T-helper 17 cell (primary cell): ENCODE measurements at places on chromosomes 2 and 18. TPM values are rescaled to one million over a fixed set of nuclear protein-coding genes. Genes with fewer than 3 reads are reported as not detected.

GNLY gene
- total RNA-seq: 14.8 TPM

AQP12B gene
- not detected for total RNA-seq

IL1RL1 gene
- 0.60 TPM for total RNA-seq

TMEM163 gene
- total RNA-seq: 0.57 TPM

FSHR gene
- total RNA-seq: not detected

L3MBTL4 gene
- total RNA-seq: 0.80 TPM

ADCYAP1 gene
- total RNA-seq: not detected

MC4R gene
- not detected for total RNA-seq

DSC2 gene
- 0.05 TPM for total RNA-seq

SH3RF3 gene
- total RNA-seq: 0.16 TPM

- peak; percentile 41 for DNase-seq
- peaks cover 9% of the 10 kb centered on the region for H3K36me3 ChIP-seq
- H3K4me3 ChIP-seq: peak overlapping the region; percentile 60
- peaks cover 5% of the 10 kb centered on the region for H3K4me1 ChIP-seq
- H3K27me3 ChIP-seq: no peaks in the 10 kb centered on the region
- H3K27ac ChIP-seq: no peak overlapping the region
These were observed 59.6 kb downstream of the SP110 start for GRCh38 chr2:230160112-230160660.

- H3K36me3 ChIP-seq: peaks cover 2% of the 10 kb centered on the region
- no peak within 1 kb of the TSS for H3K4me3 ChIP-seq
- no peak within 1 kb of the TSS for H3K27ac ChIP-seq
- H3K27me3 ChIP-seq: peaks cover 37% of the 10 kb centered on the region
These were observed at the start of gene EFEMP1 for GRCh38 chr2:55923091-55923981. Gene EFEMP1 (minus strand): TSS chr2:55923782. CDS start chr2:55922440, 1,342 bp downstream.

DNA sequence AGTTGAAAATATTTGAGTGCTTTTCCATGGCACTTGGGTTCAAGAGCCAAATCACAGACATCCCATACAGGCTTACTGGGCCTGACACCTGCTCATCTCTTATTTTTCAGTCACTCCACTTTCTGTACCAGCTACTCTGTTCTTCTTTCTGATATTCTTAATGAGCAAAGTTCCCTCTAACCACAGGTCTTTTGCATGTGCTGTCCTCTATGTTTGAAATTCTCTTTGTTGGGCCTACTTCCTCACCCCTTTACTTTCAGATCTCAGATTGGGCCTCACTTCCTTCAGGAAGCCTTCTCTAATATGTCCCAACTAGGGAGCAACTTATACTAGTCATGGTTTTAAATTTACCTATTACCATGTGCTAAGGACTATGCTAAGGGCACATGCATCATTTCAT, 81.8 kb upstream of the RBMS1 start:
- no peaks in the 10 kb centered on the region for H3K4me1 ChIP-seq
- H3K36me3 ChIP-seq: no peaks in the 10 kb centered on the region
- no peak for DNase-seq
- no peaks in the 10 kb centered on the region for H3K27me3 ChIP-seq
- H3K27ac ChIP-seq: no peak overlapping the region

- DNase-seq: no peak
- no peak overlapping the region for H3K4me3 ChIP-seq
- H3K27me3 ChIP-seq: no peaks in the 10 kb centered on the region
- peaks cover 4% of the 10 kb centered on the region for H3K36me3 ChIP-seq
These were observed 447.2 kb upstream of the TNP1 start for GRCh38 chr2:217307023-217307422.

DNA sequence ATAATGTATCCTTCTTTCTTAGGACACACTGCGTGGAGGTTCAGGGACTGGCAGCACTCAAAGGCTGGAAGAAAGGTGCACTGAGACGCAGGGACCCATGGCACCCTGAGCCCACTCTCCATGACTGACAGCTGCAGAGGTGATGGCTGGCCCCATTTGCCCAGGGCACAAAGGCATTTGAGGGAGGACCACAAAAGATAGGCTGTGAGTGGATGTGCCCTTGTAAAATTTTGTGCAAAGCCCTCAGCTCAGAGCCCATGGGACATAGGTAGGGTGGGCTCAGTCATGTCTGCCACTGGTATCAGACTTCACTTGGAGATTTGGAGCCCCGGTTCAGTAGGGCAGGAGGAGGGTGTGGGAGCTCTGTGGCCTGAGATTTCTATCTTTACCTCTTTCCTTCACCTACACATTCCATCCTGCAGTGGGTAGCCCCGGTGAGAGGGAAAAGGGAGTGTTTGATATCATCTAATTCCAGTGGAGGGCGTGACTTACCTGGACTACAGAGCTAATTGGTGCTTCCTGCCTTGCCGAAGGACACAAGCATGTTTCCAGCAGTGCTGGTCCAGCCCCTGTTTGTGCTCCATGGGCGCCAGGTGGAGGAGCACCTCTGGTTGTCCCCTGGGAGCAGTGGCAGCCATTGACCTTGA, 312.2 kb downstream of the EN1 start:
- no peaks in the 10 kb centered on the region for H3K36me3 ChIP-seq
- no peaks in the 10 kb centered on the region for H3K4me1 ChIP-seq
- no peak for DNase-seq
- peaks cover 14% of the 10 kb centered on the region for H3K27me3 ChIP-seq
- H3K27ac ChIP-seq: no peak overlapping the region
- H3K4me3 ChIP-seq: no peak overlapping the region

GRCh38 chr2:70893186-70893585, 42.5 kb upstream of the ATP6V1B1 start:
- H3K4me1 ChIP-seq: peaks cover 25% of the 10 kb centered on the region
- DNase-seq: no peak
- H3K4me3 ChIP-seq: no peak overlapping the region
- H3K27me3 ChIP-seq: peaks cover 97% of the 10 kb centered on the region
- H3K27ac ChIP-seq: peak overlapping the region; percentile 41
- peaks cover 17% of the 10 kb centered on the region for H3K36me3 ChIP-seq

DNA sequence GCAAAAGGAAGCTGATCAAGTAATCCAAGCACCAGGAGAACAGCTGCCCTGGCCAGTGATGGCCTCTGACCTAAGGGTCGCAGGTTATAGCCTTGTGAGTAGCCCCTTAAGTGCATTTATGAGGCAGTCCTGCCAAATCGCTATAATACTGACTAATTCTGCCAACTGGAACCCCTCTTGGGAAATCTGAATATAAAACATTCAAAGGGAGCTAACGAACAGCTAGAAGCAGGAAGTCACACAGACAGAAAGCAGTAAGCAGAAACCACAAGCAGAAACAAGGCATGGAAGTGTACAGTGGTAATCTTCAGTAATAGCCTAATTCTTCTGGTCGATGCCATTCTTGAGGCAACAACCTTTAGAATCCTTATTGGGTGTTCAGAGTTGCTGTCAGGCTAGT, 521.3 kb downstream of the METTL4 start:
- no peak overlapping the region for H3K27ac ChIP-seq
- H3K36me3 ChIP-seq: no peaks in the 10 kb centered on the region
- DNase-seq: no peak
- peaks cover 18% of the 10 kb centered on the region for H3K27me3 ChIP-seq
- H3K4me1 ChIP-seq: no peaks in the 10 kb centered on the region

GRCh38 chr18:74724186-74724585, 126.5 kb downstream of the ZNF407 start:
- no peak overlapping the region for H3K4me3 ChIP-seq
- H3K27me3 ChIP-seq: no peaks in the 10 kb centered on the region
- no peak for DNase-seq
- peaks cover 21% of the 10 kb centered on the region for H3K4me1 ChIP-seq
- H3K27ac ChIP-seq: no peak overlapping the region
- H3K36me3 ChIP-seq: peaks cover 12% of the 10 kb centered on the region

- no peaks in the 10 kb centered on the region for H3K27me3 ChIP-seq
- H3K36me3 ChIP-seq: peaks cover 2% of the 10 kb centered on the region
- H3K27ac ChIP-seq: peak overlapping the region; percentile 73
- H3K4me3 ChIP-seq: no peak overlapping the region
These were observed 98.7 kb downstream of the UBR3 start for GRCh38 chr2:169925968-169926367.

DNA sequence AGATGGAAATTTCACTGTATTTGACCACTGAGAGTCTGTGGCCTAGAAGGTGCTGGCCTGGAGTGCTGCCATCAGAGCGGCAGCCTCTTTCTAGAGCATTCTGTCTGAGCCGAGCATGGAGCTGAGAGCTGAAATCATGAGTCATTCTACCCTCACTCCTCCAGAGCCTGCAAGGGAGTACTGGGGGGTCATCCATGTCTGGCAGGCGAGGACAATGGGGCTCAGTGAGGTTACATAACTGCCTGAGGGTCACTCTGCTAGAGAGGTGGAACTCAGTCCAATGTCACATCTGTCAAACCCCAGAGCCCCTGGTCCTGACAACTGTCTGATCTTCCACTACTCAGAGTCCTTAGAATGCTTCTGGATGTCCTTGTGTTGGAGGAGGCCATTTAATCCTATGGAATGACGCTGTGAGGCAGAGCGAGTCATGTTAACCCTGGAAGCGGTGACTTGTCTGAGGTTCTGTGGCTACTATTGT, 65.3 kb downstream of the HAUS1 start:
- no peak for DNase-seq
- H3K36me3 ChIP-seq: peaks cover 3% of the 10 kb centered on the region
- H3K27me3 ChIP-seq: no peaks in the 10 kb centered on the region
- no peak overlapping the region for H3K4me3 ChIP-seq
- no peak overlapping the region for H3K27ac ChIP-seq

DNA sequence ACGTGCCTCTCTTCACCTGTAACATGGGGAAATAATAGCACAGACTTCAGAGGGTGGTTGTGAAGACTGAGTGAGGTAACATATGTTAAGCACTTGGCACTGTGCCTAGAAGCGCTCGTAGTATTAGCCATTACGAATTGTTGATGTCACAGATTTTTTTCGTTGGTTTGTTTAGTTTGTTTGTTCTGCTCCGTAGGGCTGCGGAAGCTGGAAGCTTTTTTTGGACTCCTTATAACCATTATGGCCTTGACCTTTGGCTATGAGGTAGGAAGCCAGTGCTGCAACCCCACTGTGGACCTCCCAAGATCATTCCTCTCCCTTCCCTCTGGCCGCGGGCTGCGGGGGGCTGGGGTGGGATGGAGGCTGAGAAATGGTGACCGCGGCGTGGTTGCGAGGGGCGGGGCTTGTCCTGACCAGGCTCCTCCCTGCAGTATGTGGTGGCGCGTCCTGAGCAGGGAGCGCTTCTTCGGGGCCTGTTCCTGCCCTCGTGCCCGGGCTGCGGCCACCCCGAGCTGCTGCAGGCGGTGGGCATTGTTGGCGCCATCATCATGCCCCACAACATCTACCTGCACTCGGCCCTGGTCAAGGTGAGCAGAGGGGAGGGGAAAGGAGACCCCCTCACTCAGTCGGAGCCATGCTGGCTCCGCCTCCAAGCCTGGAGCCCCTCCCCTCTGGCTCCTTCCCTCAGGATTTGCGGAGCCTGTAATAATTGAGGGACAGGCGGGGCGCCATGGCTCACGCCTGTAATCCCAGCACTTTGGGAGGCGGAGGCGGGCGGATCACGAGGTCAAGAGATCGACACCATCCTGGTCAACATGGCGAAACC, 5.5 kb downstream of the SLC11A1 start:
- peaks cover 11% of the 10 kb centered on the region for H3K27me3 ChIP-seq
- no peak overlapping the region for H3K4me3 ChIP-seq
- peak overlapping the region; percentile 51 for H3K27ac ChIP-seq
- H3K4me1 ChIP-seq: peaks cover 4% of the 10 kb centered on the region
- H3K36me3 ChIP-seq: no peaks in the 10 kb centered on the region

- no peak overlapping the region for H3K4me3 ChIP-seq
- no peak for DNase-seq
- H3K4me1 ChIP-seq: no peaks in the 10 kb centered on the region
- no peaks in the 10 kb centered on the region for H3K36me3 ChIP-seq
- no peak overlapping the region for H3K27ac ChIP-seq
- H3K27me3 ChIP-seq: no peaks in the 10 kb centered on the region
These were observed 415.6 kb upstream of the LYPD1 start for GRCh38 chr2:133085646-133086045.

DNA sequence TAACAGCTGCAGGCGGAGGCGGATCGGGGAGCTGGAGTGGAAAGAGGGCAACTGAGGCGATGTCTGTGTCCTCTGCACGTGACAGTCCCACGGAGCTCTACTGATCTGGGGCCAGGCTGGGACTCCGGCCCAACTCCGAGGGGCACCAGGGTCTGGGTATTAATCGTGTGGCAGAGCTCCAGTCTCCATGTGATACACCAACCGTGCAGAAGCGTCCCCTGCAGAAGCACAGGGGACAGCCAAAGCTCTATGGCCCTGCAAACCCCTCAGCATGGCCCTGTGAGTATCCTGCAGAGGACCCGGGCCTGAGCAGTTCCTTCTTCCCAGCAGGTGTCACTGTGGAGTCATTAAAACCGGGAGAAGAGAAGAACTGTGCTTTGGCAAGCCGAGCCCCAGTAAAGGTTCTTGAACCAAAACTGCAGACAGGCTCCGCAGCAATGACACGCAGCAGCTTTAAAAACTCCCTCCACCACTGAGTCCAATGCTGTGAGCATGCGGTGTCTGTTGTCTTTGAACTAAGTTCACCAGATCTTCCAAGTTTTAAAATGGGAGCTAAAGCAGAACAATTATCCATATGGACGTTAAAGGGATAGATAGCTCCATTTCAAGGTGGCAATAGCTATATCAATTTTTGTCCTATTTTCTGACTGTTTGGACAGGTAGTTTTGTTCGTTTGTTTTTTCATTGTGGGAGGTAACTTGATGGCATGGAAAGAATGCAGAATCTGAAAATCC, 79.4 kb downstream of the TMEM182 start:
- H3K36me3 ChIP-seq: no peaks in the 10 kb centered on the region
- no peak for DNase-seq

GRCh38 chr2:129748250-129748649, 231.2 kb upstream of the RAB6C start:
- no peak overlapping the region for H3K27ac ChIP-seq
- no peak for DNase-seq
- H3K36me3 ChIP-seq: no peaks in the 10 kb centered on the region

- DNase-seq: no peak
- no peaks in the 10 kb centered on the region for H3K36me3 ChIP-seq
- H3K27ac ChIP-seq: no peak overlapping the region
- H3K27me3 ChIP-seq: no peaks in the 10 kb centered on the region
These were observed 38.5 kb downstream of the EDAR start for GRCh38 chr2:108950369-108951135.
